ENCODE measurements at places on chromosomes 16 and 17. TPM values are rescaled to one million over a fixed set of nuclear protein-coding genes. Genes with fewer than 3 reads are reported as not detected.

GRCh38 chr16:67458121-67458641 lies 22.8 kb downstream of the ATP6V0D1 start:
- peaks cover 12% of the 10 kb centered on the region for H3K4me1 ChIP-seq
- H3K27ac ChIP-seq = no peak overlapping the region
- H3K36me3 ChIP-seq = peaks cover 1% of the 10 kb centered on the region

The TOP2A gene
- total RNA-seq = 91.0 TPM

The TMC7 gene
- 1.9 TPM for total RNA-seq

- peaks cover 49% of the 10 kb centered on the region for H3K27me3 ChIP-seq
- H3K4me3 ChIP-seq = peak overlapping the region; percentile 66
- H3K27ac ChIP-seq = no peak overlapping the region
- H3K4me1 ChIP-seq = peaks cover 12% of the 10 kb centered on the region
- DNase-seq = peak; percentile 63
- H3K36me3 ChIP-seq = no peaks in the 10 kb centered on the region
Measured at GRCh38 chr17:21511363-21512195, 135.4 kb downstream of the KCNJ12 start.

- no peak for DNase-seq
- peaks cover 19% of the 10 kb centered on the region for H3K27me3 ChIP-seq
- no peak overlapping the region for H3K4me3 ChIP-seq
- no peaks in the 10 kb centered on the region for H3K4me1 ChIP-seq
- no peak overlapping the region for H3K27ac ChIP-seq
Measured at GRCh38 chr16:65908568-65908967, 457.9 kb upstream of the CDH5 start.

GRCh38 chr17:17028059-17028877 lies 14.0 kb upstream of the MPRIP start:
- no peak overlapping the region for H3K4me3 ChIP-seq
- H3K27me3 ChIP-seq = no peaks in the 10 kb centered on the region
- H3K4me1 ChIP-seq = peaks cover 35% of the 10 kb centered on the region
- DNase-seq = peak; percentile 68
- H3K36me3 ChIP-seq = no peaks in the 10 kb centered on the region

DNA sequence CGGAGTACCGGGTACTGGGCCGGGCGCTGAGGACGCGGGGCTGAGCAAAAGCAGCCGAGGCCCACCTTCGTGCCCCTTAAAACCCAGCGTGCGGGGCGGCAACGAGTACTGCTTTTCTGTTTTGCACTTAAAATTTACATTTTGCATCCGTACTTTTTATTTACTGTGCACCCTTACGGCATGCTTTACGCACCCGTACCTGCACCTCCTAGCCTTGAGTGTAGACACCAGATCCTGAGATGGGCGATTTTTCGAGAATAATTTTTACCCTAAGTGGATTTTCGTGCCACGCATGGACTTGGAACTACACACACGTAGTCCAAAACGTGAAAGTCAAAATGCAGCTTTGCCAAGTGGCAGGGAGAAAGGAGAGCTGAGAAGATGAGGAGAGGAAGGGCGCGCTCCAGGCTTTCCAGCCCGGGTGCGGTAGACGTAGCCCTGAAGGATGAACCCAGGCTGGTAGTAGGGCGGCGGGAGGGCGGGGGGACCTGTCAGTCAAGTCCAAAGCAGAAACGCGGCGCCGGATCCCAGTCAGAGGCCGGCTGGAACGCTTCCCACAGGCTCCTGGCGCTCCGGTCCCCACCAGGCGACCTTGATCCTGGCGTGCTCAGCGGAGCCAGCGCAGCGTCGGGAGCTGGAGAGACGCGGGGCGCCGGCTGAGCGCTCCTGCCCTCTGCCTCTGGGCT lies 1.2 kb upstream of the CBLN1 start:
- peaks cover 92% of the 10 kb centered on the region for H3K27me3 ChIP-seq
- peaks cover 6% of the 10 kb centered on the region for H3K4me1 ChIP-seq
- H3K27ac ChIP-seq = no peak overlapping the region
- H3K4me3 ChIP-seq = peak overlapping the region; percentile 64

The TMED6 gene
- total RNA-seq = 1.2 TPM

The KDM8 gene
- 11.8 TPM for total RNA-seq

DNA sequence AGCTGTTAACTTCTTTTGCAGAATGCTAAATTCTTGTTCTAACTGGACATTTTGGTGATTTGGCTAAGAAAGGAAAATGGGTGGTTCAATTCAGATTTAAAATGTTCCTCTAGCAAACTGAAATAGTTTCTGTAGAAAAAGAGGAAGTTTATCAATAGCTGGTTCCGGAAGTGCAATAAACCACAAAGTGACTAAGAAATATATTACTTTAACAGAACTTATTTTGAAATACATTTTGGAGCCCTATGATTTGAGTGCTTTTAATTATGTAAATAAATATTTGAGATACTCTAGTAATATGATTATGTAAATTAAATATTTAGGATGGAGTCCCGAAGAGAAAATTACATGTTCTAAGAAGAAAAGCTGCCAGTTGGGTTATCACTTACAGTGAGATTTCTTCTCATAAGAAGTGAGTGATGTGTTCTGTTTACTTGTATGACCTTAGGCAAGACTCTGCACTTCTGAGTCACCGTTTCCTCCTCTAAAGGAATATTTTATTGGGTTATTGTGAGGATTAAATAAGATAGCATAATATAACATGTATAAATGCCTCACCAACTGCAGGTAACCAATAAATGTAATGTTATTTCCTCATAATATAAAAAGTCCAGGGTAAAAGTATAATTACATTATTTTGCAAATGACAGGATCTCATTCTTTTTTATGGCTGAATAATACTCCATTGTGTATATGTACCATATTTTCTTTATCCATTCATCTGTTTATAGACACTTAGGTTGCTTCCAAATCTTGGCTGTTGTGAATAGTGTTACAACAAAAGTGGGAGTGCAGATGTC lies at the start of gene EVI2B:
EVI2B (minus strand) TSS at position 73 of the 800 bp plus-strand sequence. CDS start 8,445 bp downstream, outside the sequence.
- H3K4me3 ChIP-seq = no peak within 1 kb of the TSS
- no peaks in the 10 kb centered on the region for H3K4me1 ChIP-seq
- H3K27ac ChIP-seq = no peak within 1 kb of the TSS
- no peaks in the 10 kb centered on the region for H3K27me3 ChIP-seq
- peaks cover 5% of the 10 kb centered on the region for H3K36me3 ChIP-seq

The CD300LB gene
- not detected for total RNA-seq

The TMEM238L gene
- total RNA-seq = not detected

The CCL17 gene
- not detected for total RNA-seq

DNA sequence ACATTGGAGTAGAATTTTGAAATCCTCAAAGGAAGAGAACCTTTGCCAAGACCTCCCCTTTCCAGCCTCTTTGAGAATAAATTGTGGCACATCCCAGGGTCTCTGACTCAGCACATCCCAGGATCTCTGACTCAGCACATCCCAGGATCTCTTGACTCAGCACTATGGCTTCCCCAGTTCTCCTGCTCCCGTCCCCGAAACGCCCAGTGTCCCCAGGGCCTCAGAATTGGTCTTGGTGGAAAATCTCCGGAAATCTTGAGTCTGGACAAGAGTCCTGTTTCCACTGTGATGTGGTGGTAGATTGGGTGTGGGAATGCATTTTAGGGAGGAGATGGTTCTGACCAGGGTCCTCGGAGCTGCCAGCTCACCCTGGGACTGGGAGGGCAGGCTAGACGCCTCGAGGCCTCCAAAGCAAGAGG lies 19.2 kb downstream of the PLXDC1 start:
- no peak overlapping the region for H3K4me3 ChIP-seq
- DNase-seq = no peak

The HES7 gene
- total RNA-seq = 0.45 TPM

The SLX4 gene
- 11.1 TPM for total RNA-seq

The TBC1D3K gene
- total RNA-seq = not detected

The HSD17B1 gene
- 2.2 TPM for total RNA-seq

- no peak for DNase-seq
- no peaks in the 10 kb centered on the region for H3K36me3 ChIP-seq
- peaks cover 69% of the 10 kb centered on the region for H3K4me1 ChIP-seq
Measured at GRCh38 chr17:77422748-77423113, 282.0 kb downstream of the SEC14L1 start.

DNA sequence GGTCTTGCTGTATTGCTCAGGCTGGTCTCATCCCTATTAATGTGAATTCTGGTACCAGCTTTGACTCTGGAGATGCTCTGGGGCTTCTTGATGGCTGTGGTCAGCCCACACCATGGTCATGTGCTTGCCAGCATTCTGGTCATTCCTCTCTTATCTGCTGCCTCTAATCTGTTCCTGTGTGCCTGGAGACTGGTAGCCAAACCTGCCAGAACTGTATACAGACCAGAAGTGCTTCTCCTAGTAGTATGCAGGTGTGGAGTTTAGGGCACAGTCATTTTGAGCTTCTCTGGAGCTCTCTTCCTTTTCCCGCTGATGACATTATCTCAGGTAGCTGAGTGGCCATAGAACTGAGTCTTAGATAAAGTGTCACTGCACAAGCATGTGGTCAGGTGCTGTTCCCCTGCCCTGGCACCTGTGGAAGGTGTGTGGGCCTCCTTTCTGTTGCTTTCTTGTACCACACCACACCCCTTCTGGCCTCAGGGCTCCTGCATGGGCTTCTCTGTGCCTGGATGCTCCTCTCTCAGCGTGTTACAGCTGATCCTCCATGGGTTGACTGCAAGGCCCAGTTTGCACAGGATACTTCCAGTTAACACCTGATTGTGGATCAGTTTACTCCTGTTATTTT lies 162.7 kb downstream of the SPECC1 start:
- peaks cover 29% of the 10 kb centered on the region for H3K4me1 ChIP-seq
- H3K4me3 ChIP-seq = no peak overlapping the region
- no peaks in the 10 kb centered on the region for H3K36me3 ChIP-seq
- DNase-seq = no peak
- H3K27ac ChIP-seq = peak overlapping the region; percentile 13

GRCh38 chr17:11682646-11683045 lies 84.4 kb downstream of the DNAH9 start:
- DNase-seq = no peak
- H3K27me3 ChIP-seq = peaks cover 18% of the 10 kb centered on the region
- no peak overlapping the region for H3K27ac ChIP-seq

The CYGB gene
- total RNA-seq = 10.1 TPM

The TMC8 gene
- total RNA-seq = 0.60 TPM
